Fibroblast of skin of abdomen (primary cell): ENCODE measurements at places on chromosomes 6 and 20.

GRCh38 chr6:100657678-100658330 is 193.1 kb upstream of the SIM1 start:
- peak; percentile 9 for DNase-seq

- no peak for DNase-seq
Measured at GRCh38 chr6:11076540-11076939, 17.1 kb upstream of the SMIM13 start.

GRCh38 chr6:6734479-6735465 is 146.3 kb downstream of the LY86 start:
- DNase-seq, result no peak

DNA sequence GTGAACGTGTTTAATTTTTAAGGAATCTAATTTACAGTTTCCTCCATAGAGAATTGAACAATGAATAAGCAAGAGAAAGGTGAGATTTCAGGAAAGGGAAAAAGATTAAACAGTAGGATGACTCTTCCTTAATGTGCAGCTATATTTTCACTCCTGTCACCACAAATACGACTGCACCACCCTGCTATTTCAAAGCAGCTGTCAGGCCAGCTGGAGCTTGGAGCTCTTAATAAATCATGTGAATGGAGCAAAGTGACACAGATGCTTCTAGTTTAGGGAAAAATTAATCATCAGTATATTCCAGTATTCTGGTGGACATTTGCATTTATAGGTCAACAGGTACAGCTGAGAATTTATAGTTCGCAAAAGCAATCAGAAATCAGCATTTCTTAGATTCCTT is 56.5 kb upstream of the PKIB start:
- DNase-seq, result no peak

GRCh38 chr6:125120054-125120590 is 33.5 kb upstream of the TPD52L1 start:
- no peak for DNase-seq

DNA sequence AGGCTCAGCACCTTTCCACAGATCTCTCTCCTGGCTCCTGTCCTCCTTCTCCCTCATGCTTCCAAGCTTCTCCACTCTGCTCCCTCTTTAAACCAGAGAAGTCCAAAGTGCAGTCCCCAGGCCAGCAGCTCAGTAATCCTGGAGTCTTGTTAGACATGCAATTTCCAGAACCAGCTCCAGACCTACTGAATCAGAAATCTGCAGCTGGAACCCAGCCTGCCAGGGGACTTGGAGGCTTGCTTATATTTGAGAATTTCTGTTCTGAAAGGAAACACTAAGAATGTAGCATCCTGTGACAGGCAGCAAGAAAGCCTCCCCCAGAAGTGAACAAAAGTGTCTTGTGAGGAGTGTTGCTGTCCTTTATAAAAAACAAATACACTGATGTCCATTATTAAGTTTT is 438.1 kb downstream of the BCKDHB start:
- peak; percentile 31 for DNase-seq

DNA sequence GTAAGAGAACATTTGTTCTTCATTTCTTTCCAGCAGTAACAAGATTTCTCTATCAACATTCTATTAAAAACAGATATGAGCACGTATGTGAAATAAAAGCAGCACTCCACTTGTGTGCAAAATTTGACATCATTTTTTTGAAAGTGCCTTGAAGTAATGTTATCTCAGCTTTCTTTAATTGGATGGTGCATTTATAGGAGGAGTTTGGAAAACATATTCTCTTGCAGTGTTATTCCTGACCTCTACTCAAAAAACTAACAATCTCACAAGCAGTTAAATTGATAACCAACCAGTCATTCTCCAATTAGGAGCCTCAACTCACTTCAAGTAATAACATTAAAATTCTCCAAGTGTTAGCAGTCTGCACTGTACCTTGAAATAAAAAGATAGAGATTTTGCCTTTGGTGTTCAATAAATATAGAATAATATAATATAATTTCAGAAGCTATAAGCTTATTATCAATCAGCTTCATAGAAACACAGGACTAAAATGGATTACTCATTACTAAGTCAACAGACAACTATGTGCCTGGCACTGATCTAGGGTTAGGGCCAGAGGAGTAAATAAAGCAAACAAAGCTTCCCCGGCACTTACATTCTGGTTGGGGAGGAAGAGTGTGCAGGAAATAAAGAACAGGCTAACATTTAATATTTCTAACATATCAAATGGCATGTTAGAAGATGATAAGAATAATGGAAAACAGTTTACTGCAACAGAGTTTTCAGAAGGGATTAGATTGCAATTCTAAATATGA is 149.0 kb upstream of the SGK1 start:
- DNase-seq, result no peak

- DNase-seq, result peak; percentile 11
Measured at GRCh38 chr20:16555754-16556153, 17.5 kb downstream of the KIF16B start.

GRCh38 chr6:146149770-146150169 is 120.9 kb downstream of the GRM1 start:
- no peak for DNase-seq

DNA sequence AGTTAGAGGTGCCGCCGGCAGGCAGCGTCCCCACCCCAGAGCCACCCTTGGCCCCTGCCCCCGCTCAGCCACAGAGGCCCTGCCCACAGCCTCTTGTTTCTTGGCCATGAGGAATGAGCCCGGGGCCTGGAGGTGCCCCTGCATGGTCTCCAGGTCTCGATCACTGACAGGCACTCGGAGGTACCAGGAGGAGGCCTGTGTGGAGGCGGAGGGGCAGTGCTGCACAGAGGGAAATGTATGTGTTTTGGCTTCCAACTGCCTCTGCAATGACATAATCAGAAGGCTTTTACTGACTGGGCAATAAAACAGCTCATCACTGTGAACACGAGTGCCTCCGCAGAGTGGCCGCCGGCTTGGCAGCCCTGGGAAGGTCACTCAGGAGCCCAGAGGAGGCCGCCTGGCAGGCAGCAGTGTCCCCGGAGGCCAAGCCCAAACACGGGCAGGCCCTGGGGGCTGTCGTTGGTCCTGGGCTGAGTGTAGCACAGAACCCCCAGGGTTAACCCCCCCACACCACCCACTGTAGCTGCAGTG is 61.1 kb upstream of the GATA5 start:
- DNase-seq, result no peak

DNA sequence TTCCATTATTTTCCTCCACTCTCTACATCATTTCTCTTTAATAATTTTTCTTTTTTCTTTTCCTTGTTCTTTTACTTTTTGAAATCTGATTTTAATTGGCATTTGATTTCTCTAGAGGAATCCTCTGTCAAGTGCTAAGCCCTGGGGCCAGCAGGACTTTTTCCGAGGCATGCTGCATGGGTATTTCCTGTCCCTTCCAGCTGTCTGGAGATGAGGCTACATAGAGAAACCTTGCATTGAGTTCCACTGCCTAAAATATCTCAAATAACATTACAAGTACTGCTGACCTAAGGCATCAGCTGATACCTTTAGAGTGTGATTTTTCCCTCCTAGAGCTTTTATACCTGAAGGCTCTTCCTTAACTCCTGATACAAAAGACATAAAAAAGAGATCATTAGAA is 6.2 kb downstream of the RNF217 start:
- DNase-seq, result no peak
